Activated gamma-delta T cell (primary cell): ENCODE measurements at places on chromosomes 6 and 20.

- DNase-seq, result no peak
Observed at GRCh38 chr6:25544833-25545232, 107.2 kb upstream of the SCGN start.

GRCh38 chr20:52410182-52410647, 218.6 kb upstream of the ZFP64 start:
- no peak for DNase-seq

- no peak for DNase-seq
Observed at GRCh38 chr6:24858177-24858653, 59.5 kb upstream of the ARMH2 start.

DNA sequence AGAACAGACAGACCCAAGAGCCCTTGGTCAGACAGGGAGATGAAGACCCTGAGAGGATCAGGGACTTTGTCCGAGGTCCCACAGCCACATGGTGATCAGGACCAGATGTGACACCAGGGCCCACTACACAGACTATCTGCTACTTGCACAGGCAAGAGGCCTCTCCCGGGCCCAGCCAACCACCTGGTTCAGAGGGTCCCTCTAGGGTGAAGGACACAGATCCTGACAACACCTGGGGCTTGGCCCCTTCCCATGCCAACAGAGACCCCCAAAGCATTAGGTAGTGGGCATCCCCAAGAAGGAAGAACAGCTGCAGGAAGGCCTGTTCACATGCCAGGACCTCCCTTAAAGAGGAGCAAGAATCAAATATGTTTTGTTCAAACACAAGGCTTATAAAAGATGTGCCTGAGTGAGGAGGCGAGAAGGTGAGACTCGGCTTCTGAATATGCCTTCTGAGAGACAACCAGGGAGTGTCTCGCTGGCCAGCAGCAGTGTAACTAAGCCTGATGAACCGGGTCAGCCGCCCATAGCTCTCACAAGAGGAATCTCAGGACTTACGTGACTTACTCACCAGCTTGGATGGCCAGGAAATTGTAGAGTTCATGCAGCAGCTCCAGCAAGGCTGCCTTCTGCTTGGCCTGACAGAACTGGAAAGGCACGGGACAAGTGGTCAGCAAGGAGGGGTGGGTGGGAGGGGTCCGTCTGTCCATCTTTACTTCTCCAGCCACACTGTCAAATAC, 5.0 kb downstream of the LEMD2 start:
- DNase-seq, result no peak

- DNase-seq, result no peak
Observed at GRCh38 chr20:45861221-45862075, 4.0 kb downstream of the ZSWIM3 start.

DNA sequence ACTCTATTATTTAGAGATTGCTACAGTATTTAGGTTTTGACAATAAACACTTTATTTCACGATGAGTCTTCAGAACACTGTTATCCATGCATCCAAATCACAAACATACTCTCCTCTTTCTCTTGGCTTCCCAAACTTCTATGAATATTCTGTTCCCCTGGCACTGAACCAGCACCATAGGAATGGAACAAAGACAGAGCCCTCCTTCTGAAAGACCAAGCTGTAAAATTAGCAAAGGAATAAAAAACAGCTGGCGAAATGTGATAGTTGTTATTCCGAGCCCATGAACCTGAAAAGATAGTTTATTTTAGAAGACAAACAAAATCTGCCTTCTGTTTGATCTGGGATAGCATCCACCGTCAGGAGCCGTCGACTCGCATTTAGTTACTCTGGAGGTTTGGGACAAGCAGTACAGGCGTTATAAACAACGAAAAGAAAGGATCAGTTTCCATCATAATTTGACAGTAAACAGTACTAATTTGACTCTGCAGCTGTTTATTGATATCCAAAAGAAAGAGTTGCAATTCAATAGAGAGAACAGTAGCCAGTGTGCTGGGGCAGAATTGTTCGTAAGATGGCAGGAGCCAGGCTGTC, 161.4 kb downstream of the CLIC5 start:
- DNase-seq, result no peak

GRCh38 chr6:134819863-134820800, 129.8 kb downstream of the ALDH8A1 start:
- no peak for DNase-seq

DNA sequence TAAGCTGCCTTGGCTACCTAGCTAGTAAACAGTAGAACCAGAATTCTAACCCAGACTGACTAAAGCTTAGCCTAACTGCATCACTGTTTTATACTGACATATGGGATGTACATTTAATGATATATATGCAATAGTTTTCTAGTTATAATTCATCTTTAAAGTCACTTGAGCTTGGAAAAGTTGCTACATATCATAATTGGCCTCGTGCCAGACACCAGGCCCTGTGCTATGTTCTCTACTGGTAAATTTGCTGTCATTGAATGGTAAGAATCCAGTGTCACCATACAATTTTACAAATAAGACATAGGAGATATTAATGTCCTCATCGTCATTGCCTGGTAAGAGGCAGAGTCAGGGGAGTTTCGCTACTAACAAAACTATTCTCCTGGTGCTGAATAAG, 396.8 kb downstream of the CDKAL1 start:
- no peak for DNase-seq

- DNase-seq, result no peak
Observed at GRCh38 chr6:111774346-111774703, 98.9 kb downstream of the FYN start.

DNA sequence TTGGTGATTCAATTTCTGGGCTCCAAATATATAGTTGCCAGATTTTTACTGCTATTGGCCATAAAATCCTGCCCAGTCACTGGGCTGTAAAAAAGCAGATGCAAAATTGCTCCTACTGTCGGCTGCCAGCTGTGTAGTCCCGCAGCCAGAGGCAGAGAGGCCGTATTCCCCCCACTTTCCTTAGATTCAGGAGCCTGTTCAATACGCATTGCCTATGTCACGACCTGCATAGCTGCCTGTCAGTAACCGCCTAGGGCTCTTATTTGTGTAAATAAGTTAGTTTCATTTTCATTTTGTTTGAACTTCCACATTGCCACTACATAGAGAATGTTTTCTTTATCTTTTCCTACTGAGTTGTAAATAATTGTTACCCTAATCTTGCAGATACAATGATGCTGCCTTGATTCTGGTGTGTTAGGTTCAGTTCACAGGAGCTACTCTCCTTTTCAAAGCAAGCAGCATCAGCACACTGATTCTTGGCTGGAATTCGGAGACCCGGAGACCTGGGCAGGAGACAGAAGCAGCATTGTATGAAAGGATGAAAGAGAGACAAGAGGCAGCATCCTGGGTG, 46.0 kb upstream of the UST start:
- no peak for DNase-seq

DNA sequence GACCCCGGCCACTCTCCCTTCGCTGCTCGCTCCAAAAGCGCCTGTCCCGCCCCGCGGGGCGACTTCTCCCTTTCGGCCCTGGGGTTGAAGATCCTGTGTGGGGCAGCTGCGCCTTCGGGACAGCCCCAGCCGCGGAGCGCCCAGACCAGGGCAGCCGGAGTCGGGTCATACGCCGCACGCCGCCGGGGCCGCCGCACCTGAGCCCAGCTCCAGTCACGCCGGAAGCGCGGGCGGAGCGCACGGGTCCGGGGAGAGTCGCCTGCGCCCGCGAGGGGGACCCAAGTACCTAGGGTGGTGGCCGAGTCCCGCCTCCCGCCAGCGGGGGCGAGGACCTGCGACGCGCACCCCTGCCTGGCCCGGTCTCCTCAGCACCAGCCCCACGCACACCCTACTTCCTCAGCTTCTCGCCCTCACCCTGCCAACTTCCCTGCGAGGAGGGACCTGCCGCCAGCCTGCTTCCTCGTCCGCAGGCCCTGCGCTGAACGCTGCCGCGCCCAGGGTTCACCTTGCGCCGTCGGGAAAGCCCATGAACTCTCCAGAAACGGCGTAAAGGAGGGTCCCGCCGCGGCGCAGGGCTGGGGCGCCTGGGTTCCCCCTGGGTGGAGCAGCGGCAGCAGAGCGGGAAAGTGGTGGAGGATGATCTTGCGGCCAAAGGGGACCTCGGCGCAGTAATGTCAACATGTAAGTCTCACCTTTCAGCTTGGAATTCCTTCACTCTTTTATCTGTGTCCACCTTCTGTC, at the start of gene ADGRG6:
TSS of gene ADGRG6 (plus strand) at position 357 of the 741 bp plus-strand sequence. CDS start at position 680, 323 bp downstream.
- DNase-seq, result peak; percentile 5

- DNase-seq, result no peak
Observed at GRCh38 chr6:129032602-129033001, 149.7 kb downstream of the LAMA2 start.

GRCh38 chr6:152746172-152746553, 4.4 kb upstream of the VIP start:
- no peak for DNase-seq

GRCh38 chr6:25150031-25150430, 129.1 kb upstream of the CARMIL1 start:
- DNase-seq, result no peak

DNA sequence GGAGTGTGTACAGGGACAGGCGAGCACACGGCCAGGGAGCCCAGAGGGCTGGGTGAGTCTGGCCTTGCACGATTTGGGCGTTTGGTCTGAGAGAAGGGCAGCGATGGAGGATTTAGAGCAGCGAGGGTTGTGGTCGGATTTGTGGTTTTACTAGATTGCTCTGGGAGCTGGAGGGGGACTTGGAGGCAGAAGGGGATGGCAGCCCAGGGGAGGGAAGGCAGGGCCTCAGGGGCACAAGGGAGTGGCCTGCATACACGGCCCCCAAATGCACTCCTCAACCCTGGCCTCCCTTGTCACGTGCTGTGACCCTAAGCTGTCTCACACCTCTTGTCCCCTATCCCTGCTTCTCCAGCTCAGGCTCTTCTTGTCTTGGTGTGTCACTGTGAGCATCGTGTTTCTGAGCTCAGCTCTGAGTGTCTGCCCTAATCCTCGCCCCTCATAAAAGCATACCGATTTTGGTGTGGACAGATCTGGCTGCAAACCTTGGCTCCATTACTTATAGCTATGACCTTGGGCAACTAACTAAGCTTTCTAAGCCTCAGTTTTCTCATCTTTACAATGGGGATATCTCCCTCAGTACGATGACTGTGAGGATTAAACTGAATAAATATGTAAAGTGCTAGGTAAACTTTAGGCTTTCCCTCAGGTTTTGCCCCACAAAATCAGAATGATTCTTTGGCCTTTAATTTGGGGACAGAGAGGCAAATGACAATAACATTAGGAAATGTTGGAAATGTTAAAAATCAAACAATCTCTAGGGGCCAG, 120.1 kb upstream of the ARMC2 start:
- DNase-seq, result no peak

DNA sequence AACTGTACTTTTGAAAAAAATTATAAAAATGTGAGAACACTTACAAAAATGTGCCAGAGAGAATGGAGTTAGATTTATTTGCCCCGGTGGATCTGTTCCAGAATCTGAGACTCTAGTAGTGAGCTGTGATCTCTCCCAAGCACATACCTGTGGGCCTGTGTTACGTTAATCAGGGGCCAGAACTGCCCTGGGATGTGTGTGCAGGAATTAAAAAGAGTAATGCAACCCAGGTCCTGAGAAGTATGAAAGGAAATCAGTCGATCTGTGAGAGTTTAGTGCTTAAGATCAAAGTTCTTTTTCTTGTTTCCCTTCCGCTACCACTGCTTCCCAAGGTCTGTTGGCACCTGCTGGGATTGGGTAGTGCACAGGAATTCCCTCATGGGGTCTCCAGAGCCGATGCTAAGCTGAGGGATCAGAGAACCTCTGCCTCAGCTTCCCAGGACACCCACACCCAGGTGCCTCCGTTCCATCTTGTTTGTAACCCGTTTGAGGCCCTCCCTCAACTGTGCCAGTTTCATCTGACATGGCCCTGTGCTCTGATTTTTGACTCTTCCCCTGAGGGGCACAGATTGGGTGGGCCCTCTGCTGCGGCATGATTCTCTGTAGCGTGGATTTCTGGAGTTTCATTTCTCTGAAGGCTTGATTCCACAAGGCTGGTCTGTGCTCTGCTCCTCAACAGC, 87.7 kb downstream of the RREB1 start:
- no peak for DNase-seq

DNA sequence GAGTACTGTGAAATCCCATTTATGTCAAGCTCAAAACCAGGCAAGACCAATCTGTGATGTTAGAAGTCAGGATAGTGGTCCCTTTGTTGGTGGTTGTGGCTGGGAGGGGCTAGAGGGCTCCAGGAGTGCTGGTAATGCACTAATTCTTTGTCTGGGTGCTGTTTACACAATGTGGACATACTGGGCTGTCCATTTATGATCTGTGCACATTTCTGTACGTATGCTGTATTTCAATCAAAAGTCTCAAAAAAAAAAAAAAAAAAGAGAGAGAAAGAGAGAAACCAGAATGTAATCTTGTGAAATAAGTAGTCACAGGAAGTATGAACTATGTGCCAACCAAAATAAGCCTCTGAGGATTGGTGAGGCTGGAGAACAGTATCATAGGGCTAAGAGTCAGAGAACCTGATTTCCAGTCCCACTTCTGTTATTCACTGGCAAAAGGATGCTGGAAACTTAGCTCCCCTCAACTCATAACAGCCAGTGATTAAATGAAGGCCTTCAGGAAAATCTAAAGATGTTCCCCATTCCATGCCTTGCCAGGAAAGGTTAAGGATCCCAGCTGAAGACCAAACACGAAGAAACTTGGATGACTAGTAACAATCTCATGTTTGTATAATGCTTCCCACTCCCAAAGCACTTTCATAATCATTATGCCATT, 19.6 kb upstream of the TRAM2 start:
- DNase-seq, result no peak

DNA sequence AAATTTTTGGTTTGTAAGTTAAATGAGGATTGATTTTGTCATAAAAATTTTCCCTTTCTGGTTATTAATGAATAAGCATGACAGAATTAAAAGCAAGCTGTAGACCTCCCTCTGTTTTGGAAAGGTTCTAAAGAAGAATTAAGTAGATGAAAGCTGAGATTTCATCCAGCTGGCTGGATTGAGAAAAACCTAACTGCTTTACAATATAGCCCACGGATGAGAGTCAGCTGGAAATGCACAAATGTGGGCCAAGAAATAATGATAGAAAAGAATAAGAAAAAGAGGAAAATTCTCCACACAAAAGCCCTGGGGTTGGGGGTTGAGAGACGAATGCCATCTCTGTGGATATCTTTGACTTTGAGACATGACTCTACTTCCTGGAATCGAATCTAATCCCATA, 631.6 kb downstream of the HDGFL1 start:
- no peak for DNase-seq

- DNase-seq, result no peak
Observed at GRCh38 chr20:47209982-47210381, 146.5 kb downstream of the ZMYND8 start.

- DNase-seq, result no peak
Observed at GRCh38 chr6:67667637-67668422, 967.3 kb upstream of the ADGRB3 start.

DNA sequence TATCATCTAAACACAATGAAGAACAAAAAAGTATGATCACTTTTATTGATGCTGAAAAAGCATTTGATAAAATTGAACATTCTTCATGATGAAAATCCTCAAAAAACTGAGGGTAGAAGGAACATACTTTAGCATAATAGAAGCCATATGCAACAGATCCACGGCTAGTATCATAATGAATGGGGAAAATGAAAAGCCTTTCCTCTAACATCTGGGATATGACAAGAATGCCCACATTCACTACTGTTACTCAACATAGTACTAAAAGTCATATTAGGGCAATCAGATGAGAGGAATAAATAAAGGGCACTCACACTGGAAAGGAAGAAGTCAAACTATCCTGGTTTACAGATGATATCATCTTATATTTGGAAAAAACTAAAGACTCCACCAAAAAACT, 256.6 kb downstream of the RFPL4B start:
- no peak for DNase-seq
